SK-N-DZ (cell line): ENCODE measurements at places on chromosomes 11 and 22.

GRCh38 chr11:123069908-123070821, 8.2 kb upstream of the HSPA8 start:
- DNase-seq: no peak

- no peak for DNase-seq
Observed at GRCh38 chr11:77214557-77214956, 86.5 kb downstream of the MYO7A start.

GRCh38 chr11:65790104-65790901, 3.4 kb downstream of the OVOL1 start:
- no peak for DNase-seq

DNA sequence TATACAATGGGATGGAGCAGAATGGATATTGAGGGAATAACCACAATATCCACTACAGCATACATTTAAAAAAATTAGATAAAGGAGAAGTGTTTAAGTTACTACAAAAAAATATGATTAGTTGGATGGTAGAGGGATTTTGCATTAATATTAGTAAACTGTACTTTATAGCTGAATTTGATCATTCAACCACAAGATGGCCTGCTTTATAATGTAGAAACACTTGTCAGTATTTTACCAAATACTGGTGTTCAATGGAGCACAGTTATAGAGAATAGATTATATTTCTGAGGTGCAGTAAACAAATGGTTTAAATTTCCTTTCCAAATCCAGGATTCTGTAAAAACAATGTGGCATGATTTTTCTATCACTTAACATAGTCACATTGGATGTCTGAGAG, 818.8 kb upstream of the CHORDC1 start:
- no peak for DNase-seq

DNA sequence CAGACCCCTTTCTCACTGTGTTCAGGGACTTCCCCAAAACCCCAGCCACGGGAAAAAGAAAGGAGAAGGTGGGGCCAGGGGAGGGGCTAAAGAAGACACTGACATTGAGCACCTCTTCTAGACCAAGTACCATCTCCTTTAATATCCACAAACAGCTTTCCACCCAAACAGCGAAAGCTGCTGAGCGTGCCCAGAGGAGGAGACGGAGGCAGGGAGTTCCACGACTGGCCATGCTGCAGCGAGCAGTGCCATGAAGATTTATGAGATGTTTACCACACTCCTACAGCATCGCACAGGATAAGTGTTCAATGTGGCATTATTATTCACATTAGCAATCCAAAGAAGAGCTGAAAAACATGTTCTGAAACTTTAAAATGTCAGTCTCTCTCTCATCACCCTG, 127.4 kb downstream of the LARGE1 start:
- no peak for DNase-seq

GRCh38 chr22:44349594-44349993, 36.8 kb upstream of the SHISAL1 start:
- no peak for DNase-seq

- no peak for DNase-seq
Observed at GRCh38 chr11:97990162-97990920, 1030.4 kb upstream of the CNTN5 start.

DNA sequence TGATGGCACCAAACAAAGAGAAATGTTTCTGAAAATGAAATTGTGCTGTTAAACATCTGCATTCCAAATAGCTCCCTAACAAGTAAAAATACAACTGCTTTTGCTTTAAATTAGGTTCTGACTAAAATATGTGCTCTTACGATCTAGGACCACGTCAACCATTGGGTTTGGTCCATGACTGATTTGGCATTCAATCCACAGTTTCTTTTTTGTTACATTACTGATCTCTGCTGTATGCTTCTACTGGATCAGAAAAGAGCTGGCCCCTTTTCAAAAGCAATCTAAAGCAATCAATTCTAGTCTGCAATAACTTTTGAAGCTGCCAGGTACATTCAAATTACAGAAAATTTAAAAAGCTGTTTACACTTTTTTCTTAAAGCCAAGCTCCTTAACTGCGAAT, 1047.1 kb upstream of the CCDC90B start:
- no peak for DNase-seq

- DNase-seq: no peak
Observed at GRCh38 chr11:133354069-133354468, 178.2 kb downstream of the OPCML start.

DNA sequence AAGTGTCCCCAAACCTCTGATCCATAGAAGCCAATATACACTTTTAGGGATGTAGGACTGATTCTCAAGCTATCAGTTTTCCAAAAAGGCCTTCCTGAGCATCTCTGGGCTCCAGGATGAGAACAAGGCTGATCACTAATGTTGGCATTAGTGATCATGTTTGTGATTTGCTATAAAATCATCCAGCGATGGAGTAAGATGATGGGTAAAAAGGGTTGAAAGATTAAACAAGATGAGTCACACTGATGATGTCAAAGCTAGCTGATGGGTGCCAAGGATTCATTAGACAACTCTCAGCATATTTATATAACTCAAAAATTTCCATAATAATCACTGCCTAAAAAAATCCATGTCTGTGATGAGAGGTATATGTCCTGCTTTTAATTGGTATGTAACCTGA, 42.8 kb downstream of the ZNF280B start:
- DNase-seq: no peak

GRCh38 chr11:122963961-122964360, 17.7 kb downstream of the BSX start:
- DNase-seq: no peak

- no peak for DNase-seq
Observed at GRCh38 chr11:17645190-17645970, 74.0 kb upstream of the MYOD1 start.

- peak; percentile 64 for DNase-seq
Observed at GRCh38 chr22:46737976-46738646, at the start of gene CERK. Gene CERK (minus strand): TSS chr22:46738252. CDS start chr22:46738148, 104 bp downstream.

DNA sequence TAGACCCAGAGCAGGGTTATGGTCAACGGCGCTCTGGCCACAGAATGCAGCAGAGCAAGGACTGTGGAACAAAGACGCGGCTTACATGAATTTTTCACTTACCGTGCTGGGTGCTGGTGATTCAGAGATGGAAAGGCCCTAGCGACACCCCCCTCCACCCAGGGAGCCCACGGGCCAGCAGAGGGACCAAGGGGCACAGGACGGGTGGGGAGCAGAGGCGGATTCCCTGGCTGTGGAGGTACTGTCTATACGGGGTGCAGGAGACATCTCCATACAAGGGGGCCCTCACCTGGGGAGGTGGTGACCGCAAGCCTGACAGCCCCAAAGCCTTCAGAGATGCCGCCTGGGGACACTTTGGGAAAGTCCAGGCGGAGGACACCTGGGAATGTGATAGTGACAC, 1.1 kb upstream of the SEPTIN5 start:
- DNase-seq: no peak

DNA sequence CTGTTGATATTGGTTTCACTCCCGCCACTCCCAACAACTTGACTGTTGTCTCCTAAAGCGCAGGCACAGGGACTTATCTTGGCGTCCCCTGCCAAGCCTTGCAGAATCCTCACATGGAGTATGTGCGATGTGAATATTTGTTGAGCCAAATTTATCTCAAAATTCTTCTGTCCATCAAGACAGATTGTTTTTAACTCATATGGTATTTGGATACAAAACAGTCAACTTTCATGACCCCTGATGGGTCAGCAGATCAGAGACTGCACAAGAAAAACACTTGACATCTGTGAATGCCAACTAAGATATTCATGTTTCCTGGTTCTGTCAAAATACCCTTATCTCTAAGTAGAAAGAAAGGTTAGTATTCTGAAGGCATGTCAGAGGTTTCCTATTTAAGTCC, 221.7 kb upstream of the BLID start:
- no peak for DNase-seq

GRCh38 chr22:25183949-25184619, 15.6 kb upstream of the CRYBB3 start:
- DNase-seq: no peak

DNA sequence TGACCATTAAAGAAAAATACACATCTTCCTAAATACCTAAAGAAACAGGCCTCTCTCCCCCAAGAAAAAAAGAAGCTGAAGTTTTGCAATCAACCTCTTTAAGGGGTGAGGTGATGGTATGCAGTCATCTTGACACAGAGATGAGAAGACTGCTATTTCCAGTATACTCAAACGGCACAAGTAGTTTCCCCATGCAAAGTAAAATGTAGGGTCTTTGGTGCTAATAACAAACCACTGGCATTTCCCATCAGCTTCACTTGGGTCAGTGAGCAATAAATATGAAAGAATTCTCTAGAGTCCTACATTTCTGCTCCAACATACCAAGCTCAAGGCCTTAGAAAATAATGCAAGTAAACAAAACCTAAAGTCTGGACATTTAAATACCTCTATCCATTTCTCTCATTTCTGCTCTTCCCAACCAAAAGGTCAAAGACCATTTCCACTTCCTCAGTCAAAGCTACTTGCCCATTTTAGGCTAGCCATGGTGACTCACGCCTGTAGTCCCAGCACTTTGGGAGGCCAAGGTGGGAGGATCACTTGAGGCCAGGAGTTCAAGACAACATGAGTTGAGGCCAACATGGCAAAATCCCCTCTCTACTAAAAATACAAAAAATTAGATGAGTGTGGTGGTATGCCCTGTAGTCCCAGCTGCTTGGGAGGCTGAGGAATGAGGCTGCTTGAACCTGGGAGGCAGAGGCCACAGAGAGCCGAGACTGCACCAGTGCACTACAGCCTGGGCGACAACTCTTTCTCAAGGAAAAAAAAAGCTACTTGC, 39.5 kb upstream of the CHRNA10 start:
- no peak for DNase-seq

GRCh38 chr11:2804189-2804588, 81.4 kb downstream of the CDKN1C start:
- DNase-seq: no peak

DNA sequence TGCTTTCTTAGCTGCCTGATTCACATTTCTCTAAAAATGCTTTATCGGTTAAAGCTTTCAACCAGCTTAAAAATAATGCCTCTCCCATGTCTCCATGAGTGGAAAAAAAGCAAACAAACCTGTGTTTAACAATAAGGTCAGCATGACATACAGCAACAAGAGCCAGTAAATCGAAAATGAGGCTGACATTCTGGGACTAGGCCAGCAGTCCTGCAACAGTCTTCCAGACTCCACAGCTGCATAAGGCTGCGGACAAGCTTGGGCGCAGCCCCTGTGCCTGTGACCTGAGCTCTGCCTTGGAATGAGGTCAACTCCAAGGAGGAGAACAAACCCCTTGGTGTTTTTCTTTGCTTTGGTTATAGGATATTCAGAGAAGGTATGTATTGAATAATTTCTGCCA, 95.5 kb downstream of the PGR start:
- no peak for DNase-seq

DNA sequence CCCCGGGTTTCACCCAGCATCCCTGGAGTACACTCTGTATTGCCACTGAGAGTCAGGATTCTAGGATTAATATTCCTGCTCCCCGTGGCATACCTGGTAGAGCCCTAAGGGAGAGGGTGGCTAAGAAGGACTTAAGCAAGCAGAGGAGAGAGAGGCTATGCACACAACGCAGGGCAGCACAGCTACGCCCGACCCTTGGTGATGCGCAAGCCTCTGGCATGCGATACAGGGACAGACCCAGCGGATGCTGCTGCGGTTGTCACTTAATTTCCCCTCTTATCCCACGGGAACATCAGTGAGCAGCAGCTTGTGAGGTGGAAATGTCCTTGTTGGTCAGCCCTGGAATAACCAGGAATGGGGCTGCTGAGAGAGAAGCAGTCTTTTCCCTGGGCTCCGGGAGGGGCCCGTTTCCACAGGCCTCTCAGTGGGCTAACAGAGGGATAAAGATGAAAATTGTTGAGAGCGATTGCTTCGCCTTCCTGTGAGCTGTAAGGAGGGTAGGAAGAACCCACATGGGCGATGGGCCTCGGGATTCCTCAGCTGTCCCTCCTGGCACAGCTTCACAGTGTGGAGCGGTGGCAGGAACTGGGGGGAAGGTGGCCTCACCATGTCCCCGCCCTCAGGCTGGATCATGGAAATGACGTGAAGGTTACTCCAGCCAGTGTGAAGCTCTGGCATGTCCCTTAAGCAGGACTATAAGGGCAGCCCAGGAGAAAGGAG, 48.4 kb upstream of the RAB1B start:
- no peak for DNase-seq

DNA sequence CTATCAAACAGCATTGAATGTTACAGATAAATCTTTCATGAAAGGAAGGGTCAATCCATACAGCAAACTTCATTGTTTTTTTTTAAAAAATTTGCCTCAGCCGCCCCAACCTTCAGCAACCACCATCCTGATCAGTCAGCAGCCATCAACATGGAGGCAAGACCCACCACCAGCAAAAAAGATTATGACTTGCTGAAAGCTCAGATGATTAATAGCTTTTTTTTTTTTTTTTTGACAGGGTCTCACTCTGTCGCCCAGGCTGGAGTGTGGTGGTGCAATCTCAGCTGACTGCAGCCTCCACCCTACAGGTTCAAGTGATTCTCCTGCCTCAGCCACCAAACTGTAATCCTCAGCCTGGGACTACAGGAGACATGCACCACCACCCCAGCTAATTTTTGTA, 18.0 kb upstream of the CD3E start:
- no peak for DNase-seq

GRCh38 chr11:129896062-129896461, 684 bp upstream of the NFRKB start:
- peak; percentile 0 for DNase-seq

GRCh38 chr11:74905326-74905725, 43.6 kb downstream of the XRRA1 start:
- no peak for DNase-seq

DNA sequence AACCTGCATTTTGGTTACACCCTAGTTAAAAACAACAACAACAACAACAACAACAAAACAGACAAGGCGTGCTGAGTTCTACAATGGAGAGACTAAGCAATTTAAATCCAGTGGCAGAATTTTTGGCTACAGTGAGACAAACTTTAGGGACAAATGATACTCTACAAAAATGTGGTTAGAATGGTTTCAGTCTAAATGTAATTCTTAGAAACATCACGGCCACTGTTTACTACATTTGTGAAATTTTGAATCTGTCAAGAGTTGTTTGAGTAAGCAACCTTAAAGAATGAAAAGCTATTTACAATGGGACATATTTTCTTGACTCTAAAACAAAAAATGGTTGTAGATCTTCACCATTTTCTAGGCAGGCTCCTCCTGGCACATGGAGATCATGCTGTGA, 259.4 kb downstream of the SWAP70 start:
- no peak for DNase-seq
